ENCODE measurements at places on chromosomes 2 and 18. TPM values are rescaled to one million over a fixed set of nuclear protein-coding genes. Genes with fewer than 3 reads are reported as not detected.
A peak's percentile ranks its signal among the peaks of the same experiment; 100 is the strongest.

The RAX gene
- total RNA-seq = not detected

The IL1RL1 gene
- 4.3 TPM for total RNA-seq

The NT5C1B gene
- total RNA-seq = not detected

The ANKRD30BL gene
- total RNA-seq = not detected

The DSC2 gene
- 2.1 TPM for total RNA-seq

The HOXD3 gene
- total RNA-seq = 2.1 TPM

The FOXD4L1 gene
- 0.17 TPM for total RNA-seq

The PDE6D gene
- 28.2 TPM for total RNA-seq

The LDLRAD4 gene
- total RNA-seq = 33.6 TPM

The CCDC102B gene
- total RNA-seq = 6.8 TPM

GRCh38 chr2:29783666-29784065, 137.7 kb downstream of the ALK start:
- no peak for DNase-seq

DNA sequence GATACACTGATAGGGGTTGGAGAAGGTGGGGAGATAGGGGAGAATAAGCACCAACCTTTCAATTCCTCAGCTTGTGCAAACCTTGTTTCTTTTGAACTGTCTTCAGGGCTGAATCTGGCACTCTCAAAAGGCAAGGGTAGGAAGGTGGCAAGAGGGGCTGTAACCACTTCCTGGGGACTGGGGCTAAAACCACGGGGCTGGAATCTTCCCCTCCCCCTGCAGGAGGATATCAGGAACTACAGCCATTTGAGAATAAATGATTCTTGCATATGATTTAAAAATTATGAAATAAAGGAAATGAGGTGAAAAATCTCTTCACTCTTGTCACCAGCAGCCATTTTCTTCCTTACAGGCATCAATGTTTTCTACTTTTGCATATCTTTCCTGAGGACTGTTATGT, 50.8 kb downstream of the ATOH8 start:
- no peak for DNase-seq

DNA sequence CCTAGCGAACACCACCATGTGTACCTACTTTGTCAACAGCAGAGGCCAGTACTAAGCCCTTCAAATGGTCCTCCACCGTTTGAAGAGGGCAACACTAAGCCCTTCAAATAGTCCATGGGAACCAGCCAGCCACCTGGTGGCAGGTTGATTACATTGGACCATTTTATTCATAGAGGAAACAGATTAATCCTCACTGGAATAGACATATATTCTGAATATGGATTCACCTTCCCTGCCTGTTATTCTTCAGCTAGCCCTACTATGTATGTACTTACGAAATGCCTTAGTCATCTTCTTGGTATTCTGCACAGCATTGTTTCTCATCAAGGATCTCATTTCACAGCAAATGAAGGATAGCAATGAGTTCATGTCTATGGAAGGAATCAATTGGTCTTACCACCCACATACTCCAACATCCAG, 10.0 kb upstream of the ZNF396 start:
- DNase-seq = peak; percentile 21

DNA sequence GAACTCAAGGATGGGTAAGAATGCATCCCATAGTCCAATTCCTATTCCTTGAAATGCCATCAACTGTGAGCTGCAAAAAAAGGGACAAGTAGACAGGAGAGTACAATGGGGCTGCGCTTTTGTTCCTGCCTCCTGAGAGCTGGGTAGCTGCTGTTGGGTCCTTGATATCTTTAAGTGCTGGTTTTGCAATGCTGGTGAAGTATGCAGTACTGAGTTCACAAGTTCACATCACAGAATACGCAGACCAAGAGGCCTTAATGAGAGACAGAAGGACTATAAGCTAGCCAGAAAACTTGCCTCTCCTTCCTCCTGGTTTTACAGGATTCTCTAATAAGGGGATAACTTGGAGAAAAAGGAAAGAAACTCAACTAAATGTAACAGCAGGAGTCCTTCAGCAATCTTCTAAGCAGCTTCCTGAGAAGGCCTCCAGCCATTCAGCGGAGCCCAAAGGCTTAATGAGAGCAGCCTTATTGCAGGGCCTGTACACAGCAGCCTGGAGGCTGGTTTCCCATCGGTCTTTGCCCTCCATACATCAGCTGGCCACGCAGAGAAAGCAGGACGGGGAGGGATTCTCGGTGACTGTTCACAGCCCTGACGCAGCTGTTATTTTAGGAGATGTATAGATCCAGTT, 293.1 kb downstream of the CDCA7 start:
- DNase-seq = no peak

- no peak for DNase-seq
Observed at GRCh38 chr2:138395565-138396306, 105.8 kb upstream of the SPOPL start.

DNA sequence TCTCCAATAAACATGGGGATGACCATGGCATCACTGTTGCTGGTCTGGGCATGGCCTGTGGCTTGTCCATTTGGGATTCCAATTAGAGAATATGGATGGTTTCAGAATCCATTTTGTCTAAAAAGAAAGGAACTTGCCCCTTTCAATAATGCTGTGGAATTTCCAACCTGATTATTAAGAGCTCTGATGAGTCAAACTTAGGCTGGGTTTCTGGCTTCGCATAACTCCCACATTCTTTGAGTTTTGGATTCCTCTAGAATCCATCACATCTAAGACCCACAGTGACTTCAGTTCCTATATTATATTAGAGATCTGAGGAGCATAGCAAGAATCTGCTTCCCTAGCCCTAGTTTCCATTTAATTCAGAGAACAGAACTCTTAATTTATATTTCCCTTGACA, 531.5 kb downstream of the TNS1 start:
- DNase-seq = no peak

DNA sequence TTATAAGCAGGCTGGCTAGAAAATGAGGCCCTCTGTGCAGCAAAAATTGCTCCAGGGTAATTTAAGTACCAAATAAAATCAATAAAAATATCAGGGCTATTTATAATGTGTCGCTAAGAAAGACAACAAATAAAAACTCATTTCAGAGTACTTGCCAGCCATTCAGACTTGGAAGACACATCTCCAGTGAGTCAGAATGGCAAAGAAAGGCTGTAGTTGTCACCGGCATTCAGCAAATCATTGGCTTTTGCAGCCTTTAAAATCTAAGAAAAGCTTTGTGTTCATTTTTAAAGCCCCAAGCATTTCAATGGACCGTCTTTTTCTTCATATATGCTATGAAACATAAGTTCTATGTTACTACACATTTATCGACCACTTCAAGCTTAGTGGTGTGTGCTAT, 141.1 kb upstream of the HNMT start:
- DNase-seq = no peak

GRCh38 chr18:8341481-8342230, 267.6 kb upstream of the RAB12 start:
- no peak for DNase-seq

DNA sequence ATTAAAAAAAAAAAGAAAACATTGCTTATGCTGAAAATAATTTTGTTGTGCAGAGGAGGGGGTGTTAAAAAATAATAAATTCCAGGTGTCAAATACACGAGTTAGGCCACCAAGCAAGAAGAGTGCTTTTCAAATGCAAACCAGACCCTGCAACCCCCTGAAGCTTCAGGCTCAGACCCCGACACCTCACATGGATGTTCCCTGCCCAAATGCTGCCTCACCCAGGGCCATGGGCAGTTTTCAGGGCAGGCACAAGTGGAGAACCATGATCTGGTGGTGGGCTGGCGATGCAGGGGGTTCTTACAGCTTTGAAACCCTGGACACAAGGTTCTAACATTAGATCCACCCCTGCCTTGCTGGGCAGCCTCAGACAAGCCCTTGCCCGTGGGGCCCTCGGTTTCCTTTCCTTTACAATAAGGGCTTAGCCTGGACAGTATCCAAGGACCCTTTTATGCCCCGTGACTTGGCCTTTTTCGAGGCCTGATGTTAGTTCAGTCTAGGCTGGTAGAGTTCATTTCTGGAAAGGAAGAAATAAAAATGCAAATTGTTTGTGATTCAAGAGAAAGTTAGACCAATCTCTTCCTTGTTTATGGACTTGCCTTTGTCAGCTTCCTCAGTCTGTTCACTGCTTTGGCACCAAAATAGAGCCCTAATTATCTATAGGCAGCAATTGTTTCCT, 168.7 kb downstream of the DDX1 start:
- no peak for DNase-seq

GRCh38 chr2:217248312-217248935, 388.6 kb upstream of the TNP1 start:
- DNase-seq = no peak

DNA sequence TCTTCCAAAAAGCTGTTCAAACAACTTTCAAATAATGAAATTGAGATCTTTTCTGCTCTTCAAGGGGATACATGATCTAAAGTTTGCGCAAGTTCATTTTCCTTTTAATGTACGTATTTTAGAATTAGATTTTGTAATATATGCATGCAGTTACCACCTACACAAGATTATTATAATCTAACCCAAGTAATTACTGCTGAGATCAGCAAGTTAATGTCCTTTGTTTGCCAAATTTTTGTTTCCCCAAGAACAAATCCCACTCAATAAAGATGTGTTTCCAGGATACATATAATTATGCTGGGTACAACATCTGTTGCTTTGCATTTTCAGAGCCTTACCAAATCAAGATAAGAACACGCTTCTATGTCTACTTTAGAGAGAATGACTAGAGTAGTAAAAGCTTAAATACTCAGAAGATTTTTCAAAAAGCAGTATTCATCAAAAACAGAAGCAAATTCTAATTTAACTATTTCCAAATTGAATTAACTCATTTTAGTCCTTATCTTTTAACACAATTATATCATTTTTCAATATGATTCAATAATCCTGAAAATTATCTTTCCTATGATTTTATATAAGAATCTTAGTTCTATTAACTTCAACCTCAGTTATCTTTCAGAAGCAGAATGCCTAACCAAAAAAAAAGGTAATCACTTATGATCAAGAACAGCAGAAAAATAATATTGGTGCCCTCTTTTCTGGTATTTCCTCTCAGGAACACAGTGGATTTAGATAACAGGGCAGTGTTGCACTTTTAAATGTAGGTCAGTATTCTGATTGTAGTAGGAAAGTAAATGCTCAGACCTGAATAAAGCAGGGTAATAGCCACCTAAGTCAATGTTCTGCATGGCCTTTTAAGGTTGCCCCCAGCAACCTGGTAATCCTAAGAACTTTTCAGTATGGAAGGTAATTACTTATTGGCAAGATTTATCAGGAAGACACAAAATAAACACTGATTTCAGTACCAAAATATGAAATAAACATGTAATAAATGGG, 28.0 kb downstream of the CERKL start:
- DNase-seq = no peak

GRCh38 chr2:50284188-50284587, 747.7 kb downstream of the NRXN1 start:
- DNase-seq = no peak

DNA sequence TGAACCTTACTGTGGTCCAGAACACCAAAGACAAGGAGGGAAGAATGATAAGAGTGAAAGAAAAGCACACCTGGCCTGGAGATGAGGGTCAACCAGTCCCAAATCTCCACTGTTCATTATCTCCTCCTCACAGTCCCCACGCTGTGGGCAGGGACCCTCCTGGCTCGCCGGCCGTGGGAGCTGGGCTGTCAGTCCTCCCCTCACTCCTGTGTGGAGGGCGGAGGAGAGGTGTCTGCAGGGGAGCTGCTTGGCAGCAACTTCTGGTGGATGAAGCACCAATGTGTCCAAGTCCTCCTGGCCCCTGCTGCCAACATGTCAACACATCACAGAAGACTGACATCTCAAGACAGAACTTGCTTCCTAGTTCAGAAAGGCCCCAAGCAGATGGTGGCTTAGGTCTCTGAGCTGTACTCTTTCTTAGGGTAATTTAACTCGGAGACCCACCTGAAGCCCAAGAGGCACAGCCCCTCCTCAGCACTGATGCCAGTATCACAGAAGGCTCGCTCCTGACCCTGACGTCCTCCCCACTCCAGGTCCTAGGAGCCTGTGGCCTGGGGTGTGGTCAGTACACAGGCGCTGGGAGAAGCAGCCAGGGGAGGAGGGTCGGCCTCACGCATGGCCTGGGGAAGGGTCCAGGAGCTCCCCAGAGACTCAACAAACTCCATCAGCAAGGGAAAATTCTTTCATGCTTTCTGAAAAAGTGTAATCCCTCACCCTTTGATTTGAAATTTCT, 54.5 kb downstream of the PARD6G start:
- DNase-seq = no peak

- DNase-seq = no peak
Observed at GRCh38 chr2:208359632-208359986, 47.0 kb upstream of the PTH2R start.

DNA sequence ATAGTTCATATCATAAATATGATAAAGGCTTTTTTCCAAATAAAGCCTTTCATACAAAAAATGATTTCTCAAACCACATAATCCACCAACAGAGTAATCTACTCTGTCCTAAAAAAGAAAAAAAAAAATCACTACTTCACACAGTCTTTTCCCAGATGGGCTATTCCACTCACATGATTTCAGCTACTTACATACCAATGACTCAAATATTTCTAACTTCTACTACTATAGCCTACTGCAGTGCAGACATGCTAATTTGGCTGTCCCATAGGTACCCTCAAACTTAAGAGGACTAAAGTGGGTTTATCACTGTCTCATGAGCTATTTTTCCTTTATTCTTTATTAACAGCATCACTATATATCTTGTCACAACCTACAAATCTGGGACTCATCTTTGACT, 57.4 kb downstream of the SLC66A3 start:
- no peak for DNase-seq

All from esophagus muscularis mucosa (tissue), 4 donors.